ENCODE measurements at places on chromosomes 16 and 17. TPM values are rescaled to one million over a fixed set of nuclear protein-coding genes. Genes with fewer than 3 reads are reported as not detected.

DNA sequence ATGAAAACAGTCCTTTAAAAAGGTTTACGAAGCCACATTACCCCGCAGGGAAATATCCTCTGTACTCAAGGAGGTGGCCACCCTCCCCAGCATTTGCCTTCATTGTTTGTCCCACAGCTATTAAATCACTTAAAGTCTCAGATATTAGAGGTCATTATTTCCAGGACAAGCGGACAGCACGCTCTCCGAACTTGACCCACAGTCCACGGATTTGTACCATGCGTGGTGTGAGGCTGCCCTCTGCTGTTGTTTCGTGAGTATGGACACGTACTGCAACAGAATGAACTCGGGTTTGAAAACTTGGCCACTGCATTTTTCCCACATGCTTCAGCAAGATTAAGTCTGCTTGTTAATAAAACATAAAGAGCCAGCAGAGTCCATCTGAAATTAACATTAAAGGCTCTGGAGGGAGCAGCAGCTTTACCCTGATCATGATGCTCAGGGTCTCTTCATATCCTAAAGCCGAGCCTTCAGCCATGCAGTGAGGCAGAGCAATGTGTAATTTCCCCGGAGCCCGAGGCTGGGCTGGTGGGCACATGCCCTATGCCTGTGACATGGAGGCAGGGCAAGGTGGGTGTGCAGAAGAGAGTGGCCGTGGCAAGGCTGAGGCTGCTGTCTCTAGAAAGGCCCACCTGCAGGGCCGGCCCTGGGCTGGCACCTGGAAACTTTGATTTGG is 19.7 kb downstream of the MEAK7 start:
- DNase-seq, result peak; percentile 80

DNA sequence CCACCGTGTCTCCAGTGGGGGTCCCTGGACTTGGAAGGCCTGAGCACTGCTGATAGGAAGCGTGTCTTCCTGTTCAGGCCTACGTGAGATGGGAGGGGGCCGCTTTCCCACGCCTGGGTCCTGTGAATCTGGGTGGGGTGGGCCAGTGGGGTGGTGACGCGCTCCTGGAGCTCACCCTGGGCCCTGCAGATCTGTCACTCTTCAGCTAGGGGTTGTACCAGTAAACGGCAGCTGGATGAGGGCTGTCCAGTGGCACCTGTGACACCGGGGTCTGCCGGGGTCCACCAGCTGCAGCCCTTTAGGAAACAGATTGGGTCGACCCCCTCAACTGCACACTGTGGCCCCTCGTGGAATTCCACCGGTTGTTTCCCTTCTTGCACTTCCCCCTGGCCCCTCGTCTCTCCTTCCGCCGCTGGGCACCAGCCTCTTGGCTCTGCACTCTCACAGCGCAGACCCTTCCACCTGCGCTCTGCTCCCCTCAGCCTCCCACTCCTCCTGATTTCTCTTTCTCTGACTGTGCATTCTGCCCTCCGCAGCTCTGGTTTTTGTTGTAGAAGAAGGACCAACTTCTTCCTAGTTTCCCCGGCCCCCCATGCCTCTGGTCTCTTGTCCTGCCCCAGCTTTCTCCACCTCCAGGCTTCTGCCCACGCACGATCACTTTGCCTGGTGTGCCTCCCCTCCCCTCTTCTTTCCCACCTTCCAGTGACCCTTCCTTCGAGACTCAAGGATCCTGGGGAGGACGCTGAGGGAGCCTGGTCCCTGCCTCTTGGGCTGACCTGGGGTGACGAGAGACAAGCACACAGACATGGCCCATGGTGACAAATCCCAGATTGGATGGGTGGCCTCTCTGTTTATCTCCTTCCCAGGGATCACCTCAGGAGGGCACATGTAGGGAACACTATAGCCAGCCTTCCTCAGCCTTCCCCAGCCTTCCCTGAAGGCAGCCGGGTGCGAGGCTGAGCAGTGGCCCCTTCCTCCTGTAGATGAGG is 4.8 kb downstream of the MRC2 start:
- no peak for DNase-seq

GRCh38 chr16:25614716-25615265 is 77.0 kb upstream of the HS3ST4 start:
- no peak for DNase-seq

DNA sequence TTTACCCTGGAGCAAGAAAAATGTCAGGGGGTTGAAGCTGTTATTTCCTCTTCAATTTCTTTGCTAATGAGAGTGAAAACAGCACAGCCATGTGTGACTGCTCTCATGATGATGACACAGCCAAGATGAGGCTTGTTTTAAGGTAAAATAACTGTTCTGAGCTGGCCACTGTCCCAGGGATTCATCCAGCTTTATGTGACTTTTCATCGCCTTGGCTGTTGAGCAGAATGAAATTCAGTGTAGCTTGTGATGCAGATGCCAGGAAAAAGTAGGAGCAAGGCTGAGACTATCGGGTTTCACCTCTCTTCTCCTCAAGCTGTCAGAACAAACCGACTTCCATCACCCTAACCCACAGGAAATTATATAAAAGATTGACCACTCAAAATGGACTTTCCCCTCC is 361.8 kb upstream of the CDH5 start:
- DNase-seq, result no peak

- no peak for DNase-seq
Observed at GRCh38 chr17:14396547-14396946, 95.7 kb downstream of the HS3ST3B1 start.

DNA sequence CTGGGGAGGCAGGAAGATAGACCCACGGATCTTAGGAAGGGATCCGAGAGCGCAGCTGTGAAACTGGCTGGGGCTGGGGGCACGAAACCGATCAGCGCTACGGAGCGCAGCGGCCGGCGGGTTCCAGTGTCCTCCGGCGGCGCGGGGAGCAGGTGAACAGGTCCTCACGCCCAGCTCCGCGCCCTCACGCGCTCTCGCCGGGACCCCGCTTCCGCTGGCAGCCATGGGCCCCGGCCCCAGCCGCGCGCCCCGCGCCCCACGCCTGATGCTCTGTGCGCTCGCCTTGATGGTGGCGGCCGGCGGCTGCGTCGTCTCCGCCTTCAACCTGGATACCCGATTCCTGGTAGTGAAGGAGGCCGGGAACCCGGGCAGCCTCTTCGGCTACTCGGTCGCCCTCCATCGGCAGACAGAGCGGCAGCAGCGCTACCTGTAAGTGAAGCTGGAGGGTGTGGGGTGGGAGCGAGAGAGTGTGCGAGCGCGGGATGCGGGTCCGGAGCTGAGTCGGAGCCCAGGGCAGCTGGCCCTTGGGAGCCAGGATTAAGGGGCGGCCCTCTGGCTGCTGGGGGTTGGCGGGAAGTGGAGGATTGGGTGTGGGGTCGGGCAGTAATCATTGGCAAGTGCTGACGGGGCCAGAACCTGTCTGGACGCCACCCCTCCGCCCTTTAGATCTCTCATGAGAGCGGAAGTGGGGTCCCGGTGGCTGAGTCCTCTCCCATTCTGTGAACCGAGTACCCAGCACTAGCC is 479 bp downstream of the ITGA3 start:
- peak; percentile 76 for DNase-seq

DNA sequence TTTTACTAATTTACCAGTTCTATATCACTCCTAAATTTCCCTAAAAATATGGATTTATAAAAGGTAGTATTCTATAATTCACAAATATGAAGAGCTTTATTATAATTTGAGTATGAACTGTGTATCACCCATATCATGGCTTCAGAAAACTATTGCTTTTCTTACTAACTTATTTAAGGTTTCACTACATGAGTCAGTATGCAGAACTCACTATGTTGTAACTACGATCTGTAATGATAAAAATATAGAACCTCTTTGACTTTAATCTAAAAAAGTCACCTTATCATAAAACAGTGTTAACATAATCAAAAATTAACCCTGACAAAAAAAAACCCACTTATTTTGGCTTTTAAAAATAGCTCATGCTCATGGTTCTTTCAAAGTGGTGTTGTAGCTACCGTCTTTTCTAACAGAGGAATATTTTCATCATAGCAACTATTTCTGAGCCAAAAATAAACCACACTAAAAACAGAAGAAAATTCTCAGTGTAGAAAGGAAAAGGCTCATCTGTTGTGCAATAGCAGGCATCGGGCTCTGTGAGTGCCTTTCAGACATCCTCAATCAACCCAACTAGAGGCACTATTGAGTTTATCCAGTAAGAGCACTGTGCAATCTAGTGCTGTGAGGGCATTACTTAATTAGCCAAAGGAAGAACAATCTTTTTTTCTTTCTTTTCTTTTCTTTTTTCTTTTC is 42.1 kb downstream of the ITGAM start:
- no peak for DNase-seq

DNA sequence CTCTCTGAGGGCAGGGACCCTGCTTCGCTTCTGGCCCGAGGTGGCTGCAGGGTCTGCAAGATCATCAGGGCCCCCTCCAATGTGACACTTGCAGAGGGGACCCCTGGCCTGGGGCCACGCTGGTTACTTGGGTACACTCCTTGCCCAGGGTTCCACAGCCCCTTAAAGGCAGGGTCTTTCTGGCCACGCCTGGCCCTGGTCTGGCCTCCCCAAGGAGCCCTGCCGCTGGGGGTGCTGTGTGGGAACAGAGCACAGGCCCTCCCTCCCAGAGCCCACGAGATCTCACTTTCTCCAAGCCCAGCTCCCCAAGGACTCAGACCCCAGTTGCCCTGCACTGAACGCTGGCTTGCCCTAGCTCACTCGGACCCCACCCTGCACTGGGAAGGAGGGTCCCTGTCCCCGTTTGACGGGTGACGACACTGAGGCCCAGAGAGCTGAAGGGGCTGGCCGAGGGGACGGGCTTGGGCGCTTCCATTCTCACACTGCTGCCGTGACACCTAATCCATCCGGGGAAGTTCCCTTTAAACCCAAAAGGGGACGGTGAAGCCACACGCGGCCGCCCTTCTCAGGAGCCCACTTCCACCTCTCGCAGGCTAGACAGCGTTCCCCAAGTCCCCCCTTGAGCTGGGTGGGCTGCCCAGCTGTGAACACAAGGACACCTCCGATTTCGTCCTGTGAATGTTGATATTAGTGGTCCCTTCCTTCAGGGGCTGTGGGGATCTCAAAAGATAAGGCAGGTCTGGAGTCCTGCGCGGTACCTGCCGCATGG is 26.9 kb upstream of the OSGIN1 start:
- no peak for DNase-seq

DNA sequence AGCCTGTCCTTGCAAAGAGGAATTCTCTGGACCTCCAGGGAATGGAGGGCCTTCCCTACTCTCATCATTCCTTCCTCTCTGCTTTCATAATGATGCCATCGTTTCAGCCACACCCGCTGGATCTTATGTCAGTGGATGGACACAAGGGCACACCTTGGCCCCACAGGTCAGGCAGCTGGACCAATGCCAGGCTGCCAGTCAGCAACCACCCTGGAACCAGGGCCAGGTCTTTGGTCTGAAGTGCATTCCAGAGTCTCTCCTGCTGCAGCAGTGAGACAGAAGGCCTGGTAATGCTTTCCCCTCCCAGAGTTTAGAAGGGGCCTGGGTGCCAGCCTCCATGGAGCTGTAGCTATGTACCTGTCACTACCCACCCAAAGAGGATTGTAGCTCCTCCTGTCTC is 7.4 kb downstream of the C1QL1 start:
- no peak for DNase-seq

DNA sequence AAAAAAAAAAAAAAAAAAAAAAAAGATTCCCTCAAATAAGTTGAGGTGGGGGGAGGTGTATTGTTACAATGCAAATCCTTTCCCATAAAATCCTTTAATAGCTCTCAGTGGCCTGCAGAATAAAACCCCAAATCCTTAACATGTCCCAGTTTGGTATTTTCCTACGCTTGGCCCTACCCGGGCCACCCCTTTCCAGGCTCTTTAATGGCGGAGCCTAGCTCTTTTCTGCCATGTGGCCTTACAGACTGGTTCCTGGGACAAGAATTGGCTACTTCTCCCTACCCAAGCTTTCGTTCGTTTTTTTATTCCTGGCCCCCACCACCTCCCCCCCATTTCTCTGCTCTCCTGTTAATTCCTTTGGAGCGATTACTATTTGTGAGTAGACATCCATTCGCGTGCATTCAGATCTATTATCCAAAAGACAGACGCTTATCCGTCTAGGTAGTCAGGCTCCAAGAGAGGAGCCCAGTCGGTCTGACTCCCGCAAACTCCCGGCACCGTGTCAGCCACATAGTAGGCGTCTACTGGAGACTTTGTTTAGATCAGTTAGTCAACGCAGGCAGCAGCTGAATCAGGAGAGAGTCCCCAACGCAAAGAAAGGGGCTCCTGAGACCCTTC is 813 bp upstream of the THAP11 start:
- DNase-seq, result no peak

DNA sequence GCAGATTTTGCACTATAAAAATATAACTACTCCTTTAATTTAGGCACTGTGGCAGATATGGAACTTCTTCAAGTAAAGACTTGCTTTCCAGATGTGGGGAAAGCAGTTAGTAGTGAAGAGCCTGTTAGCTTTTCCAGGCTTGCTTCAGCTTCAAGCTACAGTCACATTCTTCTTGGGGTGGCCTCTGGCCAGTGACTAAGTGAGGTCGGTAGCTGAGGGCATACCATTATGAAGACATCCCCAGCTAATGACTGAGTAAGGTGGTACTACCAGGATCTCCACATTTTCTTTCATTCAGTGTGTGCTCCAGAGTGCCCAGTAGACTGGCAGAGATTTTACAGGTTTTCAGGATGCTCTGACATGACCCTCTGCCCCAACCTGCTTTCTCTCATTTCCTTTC is 167.1 kb upstream of the KIF2B start:
- DNase-seq, result no peak

DNA sequence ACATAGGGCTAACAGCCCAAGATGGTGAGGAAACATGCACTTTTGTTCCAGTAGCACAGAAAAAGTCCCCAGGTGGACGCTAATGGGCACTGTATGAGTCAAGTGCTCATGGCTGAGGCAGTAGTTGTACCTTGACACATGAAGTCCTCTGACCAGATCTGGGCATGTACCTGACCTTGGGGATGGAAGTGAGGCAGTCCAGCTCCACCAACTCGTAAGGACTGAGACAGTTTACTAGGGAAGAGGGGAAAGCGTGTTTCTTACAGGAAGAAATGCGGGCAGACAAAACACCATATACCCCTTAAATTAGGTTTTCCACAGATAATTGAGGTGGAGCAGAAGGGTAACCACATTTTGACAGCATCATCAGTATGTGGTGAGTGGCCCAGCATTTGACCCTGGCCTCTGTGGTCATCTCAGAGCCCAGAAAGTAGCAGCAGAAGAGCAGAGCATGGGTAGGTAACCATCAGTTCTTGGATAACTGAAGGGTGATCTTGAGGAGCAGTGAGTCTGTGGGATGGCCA is 32.4 kb upstream of the METTL9 start:
- DNase-seq, result no peak

NHERF1 gene
- total RNA-seq, result 15.1 TPM

MRPL58 gene
- 40.6 TPM for total RNA-seq

PPY gene
- total RNA-seq, result not detected

SLC16A5 gene
- total RNA-seq, result 20.6 TPM

WSCD1 gene
- total RNA-seq, result 2.1 TPM

CFAP97D1 gene
- not detected for total RNA-seq

MIF4GD gene
- 11.8 TPM for total RNA-seq

KAT8 gene
- total RNA-seq, result 129 TPM

CA5A gene
- total RNA-seq, result not detected

TRPV3 gene
- total RNA-seq, result 1.9 TPM

All from ovary (tissue), 10 donors.